ENCODE measurements at places on chromosomes 4 and X.
A peak's percentile ranks its signal among the peaks of the same experiment; 100 is the strongest.

DNA sequence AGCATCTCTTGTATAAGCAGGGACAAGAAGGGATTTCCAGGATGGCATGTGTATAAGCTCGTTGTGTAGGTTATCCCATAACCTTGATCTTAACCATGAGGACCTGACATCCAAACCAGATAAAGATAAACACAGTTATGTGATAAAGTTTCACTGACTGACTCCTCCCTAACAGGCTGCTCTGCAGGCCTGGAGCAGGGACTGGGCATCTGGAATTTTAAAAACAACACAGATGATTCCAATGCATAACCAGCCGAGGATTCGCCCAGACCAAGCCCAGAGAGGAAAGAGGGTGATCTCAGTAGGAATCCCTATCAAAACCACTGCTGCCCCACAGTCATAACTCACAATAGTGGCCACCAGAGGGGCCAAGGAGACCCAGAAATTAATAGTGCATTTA, 22.7 kb downstream of the KLF3 start:
- DNase-seq: no peak

- DNase-seq: no peak
These were observed 68.8 kb downstream of the SEC24D start for GRCh38 chr4:118767109-118767508.

DNA sequence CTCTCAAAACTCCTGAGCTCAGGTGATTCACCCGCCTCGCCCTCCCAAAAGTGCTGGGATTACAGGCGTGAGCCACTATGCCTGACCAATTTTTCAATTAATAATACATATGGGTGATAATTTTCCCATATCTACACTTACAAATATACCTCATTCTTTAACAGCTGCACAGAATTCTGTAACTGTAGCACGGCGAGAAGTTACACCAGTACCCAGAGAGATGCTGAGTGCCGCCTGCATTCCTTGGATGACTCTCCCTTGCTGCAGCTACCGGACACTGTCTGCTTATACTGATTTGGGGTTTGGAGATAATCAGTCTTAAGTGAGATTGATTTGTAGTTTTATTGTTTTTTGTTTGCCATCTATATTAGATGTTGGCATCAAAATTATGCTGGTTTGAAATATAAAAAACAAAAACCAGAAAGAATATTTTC, 5.8 kb downstream of the TIFA start:
- no peak for DNase-seq

- DNase-seq: no peak
These were observed 3.4 kb upstream of the USP53 start for GRCh38 chr4:119209077-119209476.

DNA sequence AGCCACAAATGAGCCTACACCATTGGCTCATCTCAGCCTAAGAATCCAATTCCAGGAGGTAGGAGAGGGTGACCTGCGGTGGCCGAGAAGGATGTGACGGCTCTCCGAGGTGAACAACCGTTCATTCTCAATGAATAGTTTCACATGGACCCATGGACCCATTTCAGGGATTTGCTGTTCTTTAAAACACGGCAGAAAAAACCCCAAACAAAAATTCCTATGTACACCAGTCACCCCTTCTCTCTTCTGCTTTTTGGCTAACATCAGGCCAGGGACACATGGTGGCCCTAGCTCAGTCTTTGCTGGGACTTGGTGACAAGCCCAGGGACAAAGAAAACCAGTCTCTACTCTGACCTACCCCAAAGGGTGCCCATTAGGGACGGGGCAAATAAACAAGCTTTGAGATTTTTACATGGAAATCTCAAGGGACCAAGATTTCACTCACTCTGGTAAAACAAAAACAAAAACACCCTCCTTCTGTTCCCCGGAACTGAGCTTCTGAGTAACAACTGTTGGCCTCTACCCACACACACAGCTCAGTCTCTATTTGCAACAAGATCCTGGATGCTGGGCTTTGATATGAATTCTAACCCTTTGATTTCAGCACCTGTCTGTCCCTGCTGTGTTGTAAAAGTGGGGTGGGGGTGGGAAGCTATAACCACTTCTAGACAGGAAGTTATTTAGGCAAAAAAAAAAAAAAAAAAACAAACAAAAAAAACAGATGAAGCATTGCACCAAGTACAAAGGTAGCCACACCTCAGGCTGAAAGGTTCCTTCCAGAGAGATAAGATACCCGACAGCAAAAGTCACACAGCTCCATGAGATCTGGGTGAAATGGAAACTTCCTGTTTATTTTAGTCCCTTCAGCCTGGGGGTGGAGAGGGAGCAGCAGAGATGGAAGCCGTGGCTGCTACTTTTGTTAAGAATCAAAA, 49.0 kb downstream of the DDX3X start:
- no peak for DNase-seq

DNA sequence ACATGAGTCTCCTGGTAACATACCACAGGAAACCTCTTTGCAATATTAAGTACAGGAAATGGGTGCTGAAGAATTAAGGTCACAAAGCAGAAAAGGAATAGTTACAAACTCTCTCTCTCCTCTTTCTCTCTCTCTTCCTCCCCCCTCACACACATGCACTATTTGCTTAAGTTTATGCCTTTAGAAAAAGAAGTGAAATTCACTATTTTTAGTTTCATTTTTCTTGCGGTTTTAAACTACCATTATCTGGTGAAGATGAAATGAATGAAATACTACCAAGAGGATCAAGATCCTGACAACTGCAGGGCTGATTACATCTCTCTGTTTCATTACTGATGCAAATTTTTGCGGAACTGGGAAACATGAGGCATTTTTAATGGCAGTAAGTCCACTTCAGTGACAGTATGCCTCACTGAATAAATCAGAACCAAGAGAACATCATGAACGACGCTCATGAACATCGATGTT, 64.3 kb upstream of the FTHL17 start:
- DNase-seq: no peak

GRCh38 chrX:107716816-107717700, 58.5 kb downstream of the TSC22D3 start:
- peak; percentile 76 for DNase-seq

GRCh38 chrX:52213276-52213675, 28.6 kb downstream of the MAGED4 start:
- DNase-seq: no peak

DNA sequence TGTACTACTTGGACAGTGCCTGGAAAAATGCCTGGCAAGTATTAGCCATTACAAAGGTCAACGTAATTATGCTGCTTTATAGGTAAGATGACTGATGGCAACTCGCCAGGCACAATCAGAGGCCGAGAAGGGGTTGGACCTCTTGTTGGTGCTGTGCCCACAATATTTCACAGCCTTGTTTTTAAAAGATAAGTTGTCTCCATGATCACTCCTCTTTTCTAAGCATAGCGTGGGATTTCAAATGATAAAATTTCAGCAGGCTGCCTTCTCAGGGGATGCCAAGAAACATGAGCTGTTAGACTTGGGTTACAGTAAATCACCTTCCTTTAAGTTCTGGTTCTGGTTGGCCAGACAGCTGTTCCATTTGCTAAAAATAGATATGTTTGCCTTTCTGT, 26.9 kb downstream of the HOPX start:
- DNase-seq: no peak

DNA sequence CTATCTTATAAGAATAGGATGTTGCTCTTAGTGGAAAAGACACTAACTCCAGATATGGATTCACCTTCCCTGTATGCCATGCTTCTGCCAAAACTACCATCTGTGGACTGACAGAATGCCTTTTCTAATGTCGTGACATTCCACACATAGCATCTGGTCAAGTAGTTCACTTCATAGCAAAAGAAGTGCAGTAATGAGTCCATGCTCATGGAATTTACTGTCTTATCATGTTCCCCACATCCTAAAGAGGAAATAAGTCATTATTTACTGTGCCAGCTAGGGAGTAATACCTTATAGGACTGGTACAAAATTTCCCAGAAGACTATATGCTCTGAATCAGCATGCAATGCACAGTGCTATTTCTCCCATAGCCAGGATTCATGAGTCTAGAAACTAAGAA, 562.4 kb downstream of the TLL1 start:
- DNase-seq: no peak

GRCh38 chr4:177938226-177938625, 496.0 kb upstream of the AGA start:
- no peak for DNase-seq

DNA sequence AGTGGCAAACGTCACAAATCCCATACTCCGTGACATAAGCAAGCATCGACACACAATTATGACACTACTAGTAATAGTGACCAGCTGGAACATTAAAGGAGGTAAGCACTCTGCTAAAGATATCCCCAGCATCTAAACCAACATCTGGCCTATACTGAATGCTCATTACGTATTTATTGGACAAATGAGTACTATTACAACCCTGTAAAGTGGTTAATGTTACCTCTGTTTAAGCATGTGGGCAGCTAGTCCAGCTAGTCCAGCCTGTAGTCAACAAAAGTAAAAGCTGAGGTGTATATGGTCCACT, 419 bp upstream of the RPGR start:
- no peak for DNase-seq

DNA sequence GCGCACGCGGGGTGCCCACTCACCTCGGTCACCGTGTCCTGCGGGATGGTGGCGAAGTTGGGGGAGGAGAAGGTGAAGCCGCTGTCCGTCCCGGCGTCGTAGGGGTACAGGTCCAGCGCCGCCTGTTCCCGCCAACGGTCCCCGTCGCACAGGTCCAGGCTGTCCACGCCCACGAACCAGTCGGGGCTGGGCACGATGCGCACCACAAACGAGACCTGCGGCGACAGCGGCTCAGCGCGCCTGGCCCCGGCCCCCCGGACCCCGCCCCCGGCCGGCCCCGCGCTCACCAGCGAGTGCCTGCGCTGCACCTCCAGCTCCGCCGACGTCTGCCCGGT, 1.4 kb downstream of the SPON2 start:
- no peak for DNase-seq

GRCh38 chrX:129653971-129654651, 645 bp downstream of the APLN start:
- DNase-seq: no peak

- no peak for DNase-seq
These were observed 79.3 kb downstream of the NHSL2 start for GRCh38 chrX:71989768-71990426.

GRCh38 chrX:138018145-138018799, 452.3 kb downstream of the ZIC3 start:
- DNase-seq: no peak

DNA sequence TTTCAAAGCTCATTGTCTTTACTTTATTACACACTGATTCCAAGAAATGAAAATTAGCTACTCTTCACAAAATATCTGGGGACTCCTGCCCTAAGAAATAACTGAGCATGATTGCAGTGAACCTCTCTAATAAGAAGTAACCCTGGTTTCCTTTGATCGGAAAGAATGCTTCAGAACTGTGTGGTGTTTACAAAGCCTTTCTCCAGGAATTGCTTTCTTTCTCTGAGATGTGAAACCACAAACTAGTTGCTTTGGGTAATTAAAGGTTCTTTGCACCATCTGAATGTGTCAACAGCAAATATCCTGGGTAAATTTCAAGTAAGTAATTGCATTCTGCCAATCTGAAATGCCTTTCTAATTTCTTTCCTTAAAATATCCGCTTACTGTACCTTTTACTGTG, 292.9 kb upstream of the SLIT2 start:
- no peak for DNase-seq

DNA sequence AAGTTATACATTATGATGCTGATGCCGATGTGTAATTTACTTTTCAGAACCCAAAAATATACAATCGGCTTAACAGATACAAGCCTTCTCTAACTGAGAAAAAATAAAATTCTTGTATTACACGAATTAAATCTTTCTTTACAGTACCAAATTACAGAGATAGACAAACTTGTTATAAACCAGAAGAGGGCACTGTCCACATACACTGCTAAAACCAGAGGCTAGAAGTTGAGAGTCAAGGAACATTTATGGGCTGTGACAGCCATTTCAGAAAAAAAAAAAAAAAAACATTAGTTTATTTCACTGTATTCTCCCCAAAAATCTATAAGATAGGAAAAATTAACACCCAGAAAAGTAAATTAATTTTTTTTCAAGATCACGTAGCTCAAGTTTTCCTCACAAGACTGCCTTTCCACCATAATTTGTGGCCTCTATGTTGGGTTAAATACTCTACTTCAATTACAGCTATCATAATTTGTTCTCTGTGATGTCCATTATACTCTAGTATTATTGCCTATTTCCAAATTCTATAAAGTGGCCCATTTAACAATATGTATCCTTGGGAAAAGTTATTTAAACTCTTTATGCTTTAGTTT, 12.0 kb downstream of the EREG start:
- DNase-seq: no peak

All from activated CD4-positive, CD25-positive, alpha-beta regulatory T cell treated with anti-CD3 and anti-CD28 coated beads, Interleukin-2, amount 50 U/mL, for 72 hours (primary cell).